ENCODE measurements at places on chromosomes 7 and 10.

DNA sequence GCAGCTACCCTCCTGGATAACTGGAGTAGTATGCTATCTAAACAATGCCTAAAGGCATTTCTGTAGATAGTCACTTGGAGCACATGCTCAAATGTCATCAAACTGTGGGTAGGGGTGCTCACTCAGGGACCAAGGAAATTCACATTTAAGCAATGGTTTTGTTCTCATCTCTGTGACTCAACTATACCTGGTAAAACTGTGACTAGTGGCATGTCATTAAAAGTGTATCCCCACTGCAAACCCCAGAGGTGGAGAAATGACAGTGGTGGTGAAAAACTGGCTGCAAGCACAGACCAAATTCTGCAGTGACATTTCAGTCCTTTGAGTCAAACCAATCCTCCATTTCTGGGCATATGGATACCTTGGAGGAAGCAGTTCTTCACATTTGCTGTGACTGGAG lies 134.2 kb upstream of the EFCAB10 start:
- no peak for DNase-seq

DNA sequence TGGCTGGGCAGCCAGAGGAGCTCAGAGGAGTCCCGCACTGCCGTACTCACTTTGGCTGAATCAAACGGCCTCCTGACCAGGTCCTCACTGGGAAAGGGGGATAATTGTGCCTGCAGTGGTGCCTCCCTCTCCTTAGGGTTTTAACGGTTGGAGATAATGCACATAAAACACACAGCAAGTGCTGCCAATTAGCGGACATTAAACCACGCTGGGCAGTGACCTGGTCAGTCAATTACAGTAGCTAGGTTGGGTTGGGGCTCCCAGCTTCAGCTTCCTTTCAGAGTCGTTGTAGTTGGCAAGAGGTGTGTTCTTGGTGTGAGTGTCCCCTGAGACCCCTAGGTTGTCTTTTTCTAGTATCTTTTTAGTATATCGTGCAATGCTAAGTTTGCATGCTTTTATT lies 146.6 kb downstream of the C10orf105 start:
- DNase-seq: no peak

DNA sequence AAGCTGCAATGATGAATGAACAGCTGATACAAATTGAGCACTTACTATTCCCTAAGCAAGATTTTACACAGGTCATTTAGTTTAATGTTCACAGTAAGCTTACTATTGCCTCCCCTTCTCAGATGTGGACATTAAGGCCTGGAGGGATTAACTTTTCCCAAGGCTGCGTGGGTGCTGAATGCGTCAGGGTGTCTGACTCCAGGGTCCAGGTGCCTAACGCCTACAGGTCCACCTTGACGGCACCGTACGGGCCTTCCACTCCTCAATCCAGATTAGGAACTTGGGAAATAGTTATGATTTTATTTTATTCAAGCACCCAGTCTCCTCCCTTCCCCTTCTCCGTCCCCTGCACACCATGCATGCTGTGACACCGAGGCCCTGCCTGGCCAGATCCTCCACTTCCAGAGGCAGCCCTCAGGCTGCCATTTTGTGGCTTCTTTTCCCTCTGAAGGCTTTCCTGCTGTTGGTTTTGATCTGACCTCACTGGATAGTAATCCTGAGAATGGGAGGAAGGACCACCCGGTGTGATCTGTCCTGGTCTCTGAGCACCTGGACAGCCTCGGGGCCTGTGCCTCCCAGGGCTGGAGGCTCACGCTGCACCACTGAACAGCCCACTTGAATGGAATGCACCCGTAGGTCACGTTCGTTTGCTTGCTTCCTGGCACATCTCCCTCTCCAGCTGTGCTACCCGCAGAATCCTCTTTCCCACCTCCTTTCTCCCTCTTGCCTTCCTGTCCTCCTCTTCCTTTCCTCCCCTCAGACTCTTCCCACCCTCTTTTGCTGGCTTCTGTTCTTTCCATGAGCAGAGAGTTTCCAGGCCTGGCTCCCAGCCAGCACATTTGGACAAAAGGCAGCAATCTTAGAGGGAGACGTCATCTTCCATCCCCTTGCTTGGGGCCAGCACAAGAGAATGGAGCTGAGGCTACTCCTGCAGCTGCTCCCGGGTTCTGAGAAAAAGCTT lies 14.4 kb downstream of the DENND2A start:
- DNase-seq: peak; percentile 97

DNA sequence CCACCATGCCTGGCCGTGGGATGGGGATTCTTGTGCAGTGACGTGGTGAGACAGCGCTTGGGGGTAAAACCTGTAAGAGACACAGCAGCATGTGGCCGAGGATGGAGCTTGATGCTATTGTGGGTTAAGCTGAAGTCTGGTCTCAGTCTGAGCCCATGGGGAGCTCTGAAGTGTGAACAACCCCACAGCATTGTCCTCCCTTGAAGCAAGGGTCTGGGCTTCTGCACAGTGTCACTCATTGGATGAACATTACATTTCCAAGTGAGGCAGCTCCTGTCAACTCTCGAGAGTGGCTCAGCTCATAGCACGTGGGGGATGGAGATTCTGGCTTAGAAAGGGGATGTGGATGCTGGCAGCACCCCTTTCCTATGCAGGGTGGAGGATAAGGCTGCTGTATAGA lies 32.2 kb upstream of the ZNF438 start:
- DNase-seq: no peak

DNA sequence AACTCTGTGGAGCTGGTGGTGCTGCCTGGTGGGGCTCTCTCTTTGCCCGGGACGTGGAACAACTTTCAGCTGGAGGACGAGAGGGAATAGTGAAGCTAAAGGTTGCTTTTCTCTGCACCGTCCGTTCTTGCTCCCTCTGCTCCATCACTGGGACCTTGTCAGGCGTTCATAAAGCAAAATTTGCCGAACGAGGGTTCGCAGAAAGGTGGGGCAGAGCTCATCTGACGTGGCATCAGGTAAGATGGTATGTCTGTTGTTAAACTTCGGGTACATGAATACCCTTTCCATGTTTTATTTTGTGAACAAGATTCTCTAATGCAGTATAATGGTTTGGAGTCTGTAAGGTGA lies 416 bp downstream of the BBS9 start:
- DNase-seq: no peak

DNA sequence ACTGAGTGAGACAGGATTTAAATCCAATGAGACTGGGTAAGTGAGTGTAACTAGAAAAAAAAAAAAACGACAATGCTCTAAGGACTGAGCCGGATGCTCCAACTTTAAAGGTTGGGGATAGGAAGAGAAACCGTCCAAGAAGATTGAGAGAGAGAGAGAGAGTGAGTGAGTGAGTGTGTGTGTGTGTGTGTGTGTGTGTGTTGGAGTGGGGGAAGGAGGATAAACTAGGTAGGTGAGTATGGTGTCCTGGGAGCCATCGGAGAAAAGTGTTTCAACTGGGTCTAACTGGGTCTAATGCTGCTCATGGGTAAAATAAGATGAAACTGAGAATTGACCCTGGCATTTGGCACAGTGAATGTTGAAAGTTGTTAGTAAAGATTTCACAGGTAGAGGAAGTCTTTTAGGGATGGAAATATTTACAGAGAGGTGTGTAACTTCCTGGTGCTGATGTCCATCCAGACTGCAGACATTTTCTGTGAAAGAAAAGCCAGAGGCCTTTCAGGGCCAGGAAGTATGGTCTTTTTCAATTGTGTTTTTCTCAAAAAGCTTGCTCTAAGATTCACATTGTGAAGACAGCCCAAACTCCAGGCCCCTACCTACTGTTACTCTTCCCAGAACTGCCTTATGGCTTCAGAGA lies 14.2 kb downstream of the ENTPD1 start:
- no peak for DNase-seq

DNA sequence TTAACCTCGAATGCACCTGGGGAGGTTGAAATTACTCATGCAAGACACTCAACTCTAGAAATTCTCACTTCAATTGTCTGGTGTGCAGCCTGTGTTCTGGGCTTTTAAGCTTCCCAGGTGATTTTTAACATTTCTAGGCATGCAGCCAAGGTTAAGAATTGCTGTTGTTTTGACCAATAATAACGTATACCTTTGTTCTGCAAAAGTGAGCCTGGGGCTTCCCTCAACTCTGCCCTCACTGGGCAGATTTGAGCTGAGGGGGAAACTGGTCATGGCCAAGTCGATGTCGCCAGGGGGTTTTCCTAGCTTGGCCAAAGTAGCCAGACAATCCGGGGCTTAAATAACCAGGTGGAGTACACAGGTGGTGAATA lies 568 bp downstream of the PRSS2 start:
- no peak for DNase-seq

DNA sequence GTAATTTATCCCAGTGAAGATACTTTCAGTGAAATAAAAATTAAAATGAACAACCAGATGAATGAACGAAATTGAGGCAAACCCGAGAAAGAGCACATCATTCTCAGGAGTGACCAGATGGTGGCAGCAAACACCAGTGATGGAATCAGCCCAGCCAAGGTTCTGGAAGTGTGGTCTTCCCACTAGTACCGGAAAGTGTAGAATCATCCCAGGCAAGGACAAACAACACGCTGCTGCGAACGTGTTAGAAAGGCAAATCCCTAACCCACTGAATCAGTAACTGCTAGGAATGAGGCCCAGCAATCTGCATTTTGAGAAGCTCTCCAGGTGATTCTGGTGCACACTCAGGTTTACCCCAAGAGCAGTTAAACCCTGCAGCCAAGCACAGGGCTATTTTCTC lies 15.5 kb upstream of the SLC18A3 start:
- DNase-seq: no peak

DNA sequence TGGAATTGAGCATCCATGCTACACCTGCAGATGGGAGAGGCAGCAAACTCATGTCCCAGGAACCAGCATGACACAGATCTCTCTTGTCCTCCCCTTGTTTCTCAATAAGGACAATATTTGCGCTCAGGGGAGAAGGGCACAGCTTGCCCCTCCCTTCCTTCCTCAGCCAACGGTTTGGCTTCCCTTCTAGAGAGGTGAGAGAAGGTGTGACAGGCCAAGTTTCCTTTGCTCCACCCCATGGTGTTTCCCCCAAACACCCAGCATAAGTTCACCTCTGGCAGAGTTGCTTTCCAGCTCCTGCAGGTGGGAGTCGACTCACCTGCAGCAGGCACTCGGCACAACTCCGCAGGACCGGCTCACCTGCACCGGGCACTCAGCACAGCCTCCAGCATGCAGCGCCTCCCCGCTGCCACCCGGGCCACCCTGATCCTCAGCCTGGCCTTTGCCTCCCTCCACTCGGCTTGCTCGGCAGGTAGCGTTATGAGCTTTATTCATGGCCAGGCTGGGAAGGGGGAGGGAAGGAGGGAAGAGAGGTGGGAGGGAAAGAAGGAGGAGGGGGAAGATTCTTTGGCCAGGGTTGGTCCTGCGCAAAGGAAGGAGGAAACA lies at the start of the genes ATP6V0A4 and TMEM213:
TSS of gene ATP6V0A4 (minus strand) at position 482 of the 606 bp plus-strand sequence. CDS start 26,949 bp downstream, outside the sequence.
TSS of gene TMEM213 (plus strand) at position 280 of the 606 bp plus-strand sequence. CDS start at position 391, 111 bp downstream.
- DNase-seq: no peak

GRCh38 chr7:139108266-139109187 lies 993 bp downstream of the ZC3HAV1 start:
- no peak for DNase-seq

DNA sequence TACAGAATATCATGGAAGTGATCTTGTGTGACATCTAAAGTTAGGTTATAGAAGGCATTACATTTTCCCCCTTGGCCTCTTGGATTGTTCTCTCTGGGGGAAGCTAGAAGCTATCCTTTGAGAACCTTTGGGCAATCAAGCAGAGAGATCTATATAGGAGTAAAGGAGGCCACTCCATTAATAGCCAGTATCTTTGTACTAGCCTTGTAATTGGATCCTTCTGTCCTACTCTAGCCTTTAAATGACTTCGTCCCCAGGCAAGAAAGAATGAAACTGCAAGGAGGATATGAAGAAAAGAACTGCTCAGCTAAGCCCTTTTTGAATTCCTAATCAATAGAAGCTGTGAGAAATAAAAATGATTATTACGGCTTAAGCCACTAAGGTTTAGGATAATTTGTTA lies 230.9 kb downstream of the AGMO start:
- no peak for DNase-seq

GRCh38 chr10:72083790-72084459 lies 4.4 kb downstream of the SPOCK2 start:
- DNase-seq: no peak

GRCh38 chr7:22193450-22193983 lies 163.4 kb downstream of the RAPGEF5 start:
- DNase-seq: no peak

DNA sequence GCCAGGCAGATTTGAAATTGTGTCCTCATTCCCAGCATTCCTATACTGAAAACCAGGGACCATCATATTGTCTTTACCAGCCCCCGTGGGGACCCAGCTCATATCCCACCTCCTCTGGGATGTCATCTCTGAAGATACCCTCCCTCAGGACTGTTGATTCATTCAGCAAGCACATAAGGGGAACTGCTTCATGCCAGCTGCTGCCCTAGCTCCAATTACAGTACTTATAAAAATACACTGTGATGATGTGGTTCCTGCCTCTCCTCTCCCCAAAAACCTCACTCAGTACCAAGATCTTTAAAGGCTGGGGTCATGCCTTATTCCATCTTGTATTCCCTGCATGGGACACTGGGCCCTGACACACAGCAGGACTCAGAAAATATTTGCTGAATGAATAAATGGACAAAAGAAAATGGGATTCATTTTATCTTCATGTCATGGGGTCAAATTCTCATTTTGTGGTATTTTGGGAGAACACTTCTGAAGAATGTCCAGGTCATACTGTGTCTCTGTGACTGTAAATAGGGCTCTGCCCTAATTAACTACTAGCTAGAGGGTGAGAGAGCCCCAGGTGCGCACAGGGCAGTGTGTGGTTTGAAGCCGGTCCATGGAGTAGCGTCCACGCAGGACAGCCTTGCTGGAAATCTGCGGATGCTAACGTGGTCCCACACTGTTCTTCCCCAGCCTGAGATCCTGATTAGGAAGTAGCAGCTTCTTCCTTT lies 29.0 kb upstream of the DAGLB start:
- no peak for DNase-seq

- DNase-seq: no peak
Observed at GRCh38 chr7:150755473-150756099, 18.4 kb downstream of the GIMAP5 start.

DNA sequence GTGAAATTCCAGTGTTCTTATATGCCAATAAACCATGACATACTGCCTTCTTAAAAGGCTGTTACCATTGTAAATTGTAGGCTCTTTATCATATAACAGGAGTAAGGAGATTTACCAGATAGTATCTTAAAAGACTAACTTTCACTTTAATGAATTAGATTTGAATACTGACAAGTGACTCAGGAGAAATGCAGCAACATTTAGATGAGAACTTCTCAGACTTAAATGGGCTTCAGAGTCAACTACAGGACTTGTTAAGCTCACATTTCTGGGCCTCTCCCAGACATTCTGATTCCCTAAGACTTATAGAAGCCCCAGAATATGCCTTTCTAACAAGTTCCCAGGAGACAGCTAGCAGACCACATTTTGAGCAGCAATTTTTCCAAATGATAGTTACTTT lies 466.3 kb downstream of the ARL4A start:
- DNase-seq: no peak

GRCh38 chr10:78212060-78212785 lies 178.6 kb downstream of the RPS24 start:
- DNase-seq: no peak
